ENCODE measurements at places on chromosomes 2 and 18.

- no peak for DNase-seq
Observed at GRCh38 chr2:17543848-17544247, 3.4 kb downstream of the VSNL1 start.

DNA sequence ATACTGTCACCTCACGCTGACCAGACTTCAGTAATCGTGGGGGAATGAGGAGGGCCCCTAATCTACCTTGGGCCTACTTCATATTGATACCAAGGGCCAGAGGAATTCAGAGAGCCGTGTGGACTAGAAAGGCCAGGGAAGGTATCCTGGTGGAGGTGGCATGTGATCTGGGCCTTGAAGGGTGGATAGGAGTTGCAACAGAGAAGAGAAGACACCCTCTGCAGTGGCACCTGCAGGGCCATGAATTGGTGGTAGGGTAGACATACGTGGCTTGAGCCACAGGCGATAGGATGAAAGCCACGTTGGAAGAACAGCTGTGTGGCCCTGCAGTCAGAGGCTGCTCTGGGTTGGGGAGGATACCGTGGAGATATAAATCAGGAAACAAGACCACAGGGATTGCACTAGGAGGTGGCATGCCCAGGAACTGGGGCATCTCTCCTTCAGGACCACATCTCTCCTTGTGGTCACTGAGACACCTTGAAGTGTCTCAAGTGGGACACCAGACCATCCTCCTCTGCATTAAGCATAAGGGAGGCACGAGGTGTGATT, 141.4 kb downstream of the CYP26B1 start:
- no peak for DNase-seq

DNA sequence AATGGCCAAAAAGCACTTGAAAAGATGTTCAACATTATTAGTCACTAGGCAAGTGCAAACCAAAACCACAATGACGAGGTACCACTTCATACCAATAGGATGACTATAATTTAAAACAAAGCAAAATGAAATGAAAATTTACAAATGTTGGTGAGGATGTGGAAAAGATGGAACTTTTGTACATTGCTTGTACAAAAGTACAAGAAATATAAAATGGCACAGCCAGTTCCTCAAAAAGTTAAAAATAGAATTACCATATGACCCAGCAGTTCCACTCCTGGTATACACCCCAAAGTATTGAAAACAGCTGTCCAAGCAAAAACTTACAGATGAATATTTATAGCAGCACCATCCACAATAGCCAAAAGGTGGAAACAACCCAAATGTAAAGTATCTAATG, 107.8 kb upstream of the XPO1 start:
- DNase-seq, result peak; percentile 55

- no peak for DNase-seq
Observed at GRCh38 chr18:34594266-34594665, 115.8 kb upstream of the DTNA start.

DNA sequence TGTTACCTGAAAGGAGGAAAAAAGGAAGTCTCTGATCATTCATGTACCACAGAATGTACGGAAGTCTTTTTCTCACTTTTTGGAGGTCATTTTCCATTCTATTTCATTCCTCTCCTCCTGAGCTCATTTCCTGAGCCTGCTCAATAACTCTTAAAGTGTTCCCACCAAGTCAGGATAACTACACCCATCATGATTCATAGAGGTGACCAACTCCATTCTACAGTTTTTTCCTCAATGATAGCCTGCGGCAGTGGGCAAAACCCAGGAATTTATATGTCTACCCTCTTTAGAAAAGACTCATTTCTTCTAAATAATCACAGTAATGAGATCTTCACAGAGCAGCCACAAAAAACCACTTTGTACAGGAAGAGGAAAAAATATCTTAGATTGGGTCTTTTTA, 372.5 kb downstream of the RBM43 start:
- peak; percentile 35 for DNase-seq

GRCh38 chr2:236351966-236352525, 87.8 kb upstream of the ASB18 start:
- no peak for DNase-seq

DNA sequence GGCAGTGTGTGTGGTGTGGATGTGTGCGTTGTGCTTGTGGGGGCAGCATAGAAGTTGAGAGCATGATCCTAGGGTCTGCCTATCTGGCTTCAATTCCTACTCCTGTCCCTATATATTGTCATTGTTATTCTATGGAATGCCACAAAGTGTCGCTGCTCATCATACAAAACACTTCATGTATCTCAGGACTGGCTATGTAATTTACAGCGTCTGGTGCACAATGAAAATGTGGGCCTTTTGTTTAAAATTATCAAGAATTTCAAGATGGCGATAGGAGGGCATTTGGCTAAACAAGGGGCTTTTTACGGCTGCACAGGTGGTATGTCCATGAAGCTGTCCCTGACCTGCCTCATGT, 3.4 kb downstream of the SERPINB2 start:
- no peak for DNase-seq

GRCh38 chr2:108316461-108317258, 28.0 kb downstream of the SULT1C2 start:
- DNase-seq, result no peak

GRCh38 chr2:158495175-158495574, 38.4 kb downstream of the PKP4 start:
- peak; percentile 36 for DNase-seq

DNA sequence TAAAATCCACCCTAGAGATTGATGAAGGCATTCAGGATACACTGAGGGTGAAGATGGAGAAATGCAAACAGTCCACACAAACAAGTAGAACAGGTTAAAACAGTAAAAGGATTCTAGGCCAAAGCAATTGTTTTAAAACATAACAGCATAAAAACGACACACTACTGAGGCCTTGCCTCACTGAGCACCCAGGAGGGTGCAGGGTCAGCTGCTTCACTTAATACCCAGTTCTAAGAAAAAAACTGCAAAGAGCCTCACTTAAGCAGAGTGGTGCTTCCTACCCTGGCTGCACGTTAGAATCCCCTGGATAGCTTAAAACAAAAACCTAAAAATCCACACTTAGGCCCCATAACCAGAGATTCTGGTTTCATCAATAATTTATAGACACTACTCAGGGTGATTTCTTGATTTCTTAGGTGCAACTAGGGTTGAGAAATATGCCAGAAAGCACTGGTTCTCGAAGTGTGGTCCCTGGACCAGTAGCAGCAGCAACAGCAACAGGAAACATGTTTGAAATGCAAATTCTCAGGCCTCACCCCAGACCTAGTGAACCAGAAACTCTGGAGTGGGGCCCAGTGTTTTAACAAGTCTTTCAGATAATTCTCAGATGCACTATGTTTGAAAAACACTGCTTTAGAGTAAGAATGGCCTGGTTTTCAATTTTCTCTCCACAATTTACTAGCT, 279.1 kb downstream of the ZEB2 start:
- DNase-seq, result no peak

GRCh38 chr2:112600634-112601033, 16.2 kb downstream of the CHCHD5 start:
- DNase-seq, result no peak

DNA sequence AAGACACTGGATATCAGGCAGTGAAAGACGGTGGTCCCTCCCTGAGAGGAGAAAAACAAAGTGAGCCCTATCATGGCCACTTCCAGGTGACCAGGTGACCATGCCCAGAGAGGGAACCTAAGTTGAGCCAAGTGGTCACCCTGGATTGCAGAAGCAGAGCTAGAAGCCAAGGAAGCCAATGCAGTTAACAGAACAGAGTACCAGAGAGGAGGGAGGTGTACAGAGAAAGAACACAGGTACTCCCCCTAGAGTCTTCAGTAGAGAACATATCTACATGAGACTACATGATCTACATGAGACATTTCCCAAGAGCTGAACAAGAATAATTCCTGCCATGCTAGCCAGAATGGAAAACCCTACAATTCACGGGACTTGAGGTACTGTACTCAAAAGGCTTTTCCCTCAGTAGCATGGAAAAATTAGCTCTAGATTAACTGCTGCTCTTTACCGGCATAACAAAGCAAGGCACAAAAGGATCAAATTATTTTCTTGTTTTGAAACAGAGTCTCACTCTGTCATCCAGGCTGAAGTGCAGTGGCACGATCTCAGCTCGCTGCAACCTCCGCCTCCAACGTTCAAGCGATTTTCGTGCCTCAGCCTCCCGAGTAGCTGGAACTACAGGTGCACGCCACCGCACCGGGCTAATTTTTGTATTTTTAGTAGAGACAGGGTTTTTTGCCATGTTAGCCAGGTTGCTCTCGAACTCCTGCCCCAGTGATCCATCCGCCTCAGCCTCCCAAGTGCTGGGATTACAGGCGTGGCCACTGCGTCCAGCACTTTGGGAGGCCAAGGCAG, 23.5 kb downstream of the ROCK2 start:
- DNase-seq, result no peak

DNA sequence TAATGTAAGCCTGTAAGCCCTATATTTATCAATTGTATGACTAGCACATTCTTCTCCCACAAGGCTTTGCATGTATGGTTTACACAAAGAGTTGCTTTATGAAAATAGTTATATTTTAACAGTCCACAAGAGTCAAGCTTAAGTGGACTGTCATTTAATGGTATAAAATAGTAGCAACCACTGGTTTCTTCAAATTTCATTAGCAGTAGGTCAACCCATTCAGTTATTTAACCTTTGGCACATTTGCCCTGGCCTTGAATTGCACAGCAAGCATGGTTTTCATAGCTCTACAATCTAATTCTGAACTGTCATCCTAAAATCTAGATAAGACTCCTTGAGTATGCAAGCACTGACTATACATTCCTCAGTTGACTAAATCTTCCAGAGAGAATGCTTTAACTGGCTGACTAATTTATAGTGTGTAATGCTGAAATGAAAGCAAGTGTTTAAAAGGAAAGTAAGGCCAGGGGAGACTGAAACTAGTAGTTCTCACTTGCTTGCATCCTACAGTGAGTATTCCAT, 1.8 kb downstream of the DPP4 start:
- no peak for DNase-seq

GRCh38 chr2:17719562-17720371, 33.8 kb downstream of the SMC6 start:
- no peak for DNase-seq

DNA sequence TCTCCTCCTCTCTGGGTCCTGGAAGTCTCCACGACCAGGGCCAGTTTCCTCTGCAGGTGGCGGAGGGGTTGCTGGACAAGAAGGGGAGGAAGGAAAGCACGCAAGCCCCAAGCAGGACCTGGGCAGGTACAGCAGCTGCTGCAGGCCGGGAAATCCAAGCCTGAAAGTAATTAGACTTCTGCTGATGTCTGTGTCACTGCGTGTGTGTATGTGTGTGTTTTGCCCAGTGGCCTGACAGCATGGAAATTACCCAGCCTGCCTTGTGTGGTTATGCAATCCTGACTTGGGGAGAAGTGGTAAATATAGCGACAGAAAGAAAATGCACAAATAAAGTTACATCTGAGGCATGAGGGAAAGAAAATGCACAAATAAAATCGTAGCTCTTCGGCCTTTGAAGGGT, 121.8 kb upstream of the ZBTB14 start:
- DNase-seq, result no peak

GRCh38 chr18:21629089-21629832, 17.1 kb downstream of the SNRPD1 start:
- DNase-seq, result no peak

DNA sequence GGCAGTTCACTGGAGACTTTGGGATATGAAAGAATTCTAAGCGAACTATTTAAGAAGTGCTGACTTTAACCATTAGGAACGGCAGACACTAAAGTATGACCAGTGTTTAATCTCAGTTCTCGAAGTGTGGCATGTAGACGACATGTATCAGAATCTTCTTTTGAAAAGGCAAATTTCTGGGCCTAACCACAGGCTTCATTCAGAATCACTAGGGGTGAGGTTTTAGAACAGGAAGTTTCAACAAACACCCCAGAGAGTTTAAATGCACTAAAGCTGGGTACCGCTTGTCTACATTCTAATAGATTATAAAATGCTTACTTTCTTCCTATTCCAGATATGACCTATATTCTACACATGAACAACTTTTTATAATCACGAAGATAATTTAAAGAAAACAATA, 180.3 kb downstream of the ANKRD44 start:
- DNase-seq, result no peak

DNA sequence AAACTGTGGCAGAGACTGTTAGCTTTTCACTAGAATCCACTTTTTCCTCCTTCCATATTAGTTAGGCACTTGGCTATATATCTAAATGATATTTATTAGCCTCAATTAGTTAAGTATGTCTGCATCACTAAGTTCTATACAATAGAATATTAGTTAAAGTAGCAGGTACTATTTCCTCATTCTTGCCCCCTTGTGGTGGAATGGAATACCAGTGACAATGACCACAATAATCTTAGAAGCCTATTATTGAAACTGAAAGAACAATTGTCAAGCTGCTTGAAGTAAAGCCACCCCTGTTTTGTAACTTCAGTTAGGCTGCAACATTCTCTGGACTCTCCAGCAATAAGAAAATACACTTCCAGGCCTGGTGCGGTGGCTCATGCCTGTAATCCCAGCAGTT, 476.3 kb upstream of the VWC2L start:
- DNase-seq, result no peak

DNA sequence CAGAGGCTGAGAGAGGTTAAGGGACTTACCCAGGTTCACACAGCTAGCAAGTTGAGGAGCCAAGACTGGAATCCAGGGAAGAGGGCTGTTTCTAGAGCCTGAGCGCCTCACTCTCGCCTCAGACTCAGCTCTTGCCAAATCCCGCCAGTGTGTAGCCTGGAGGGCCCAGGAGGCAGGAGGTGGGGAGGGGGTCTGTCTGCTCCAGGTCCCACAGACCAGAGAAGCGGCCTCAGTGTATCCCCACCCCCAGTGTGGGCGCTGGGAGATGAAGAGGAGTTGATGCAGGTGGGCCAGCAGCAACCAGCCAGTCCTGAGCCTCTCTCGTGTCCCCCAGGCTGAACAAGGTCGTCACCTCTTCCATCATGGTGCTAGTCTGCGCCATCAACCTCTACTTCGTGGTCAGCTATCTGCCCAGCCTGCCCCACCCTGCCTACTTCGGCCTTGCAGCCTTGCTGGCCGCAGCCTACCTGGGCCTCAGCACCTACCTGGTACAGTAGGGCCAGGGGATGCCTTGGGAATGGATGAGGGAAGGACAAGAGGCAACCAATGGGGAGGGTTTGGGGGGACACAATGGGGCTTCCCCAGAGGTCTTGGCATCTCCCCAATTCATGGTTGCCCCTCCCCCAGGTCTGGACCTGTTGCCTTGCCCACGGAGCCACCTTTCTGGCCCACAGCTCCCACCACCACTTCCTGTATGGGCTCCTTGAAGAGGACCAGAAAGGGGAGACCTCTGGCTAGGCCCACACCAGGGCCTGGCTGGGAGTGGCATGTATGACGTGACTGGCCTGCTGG, 5.2 kb upstream of the CTDSP1 start:
- DNase-seq, result no peak

DNA sequence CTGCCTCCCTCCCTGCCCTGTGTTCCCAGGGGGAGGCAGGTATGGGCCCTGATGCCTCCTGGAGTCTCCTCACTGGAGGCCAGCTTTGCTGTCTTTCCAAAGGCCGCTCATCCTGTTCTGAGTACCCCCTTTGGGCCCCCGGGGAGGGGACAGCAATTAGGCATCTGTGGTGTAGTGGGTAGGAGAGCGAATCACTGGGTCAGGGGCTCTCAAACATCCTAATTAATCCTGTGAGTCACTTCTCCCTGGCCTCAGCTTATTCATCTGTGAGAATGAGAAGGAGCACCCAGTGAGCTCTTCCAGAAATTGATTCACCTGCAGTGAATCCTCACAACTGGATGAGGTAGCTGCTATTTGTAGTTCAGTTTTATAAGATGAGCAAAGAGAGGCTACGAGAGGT, 16.4 kb downstream of the TET3 start:
- no peak for DNase-seq

- DNase-seq, result no peak
Observed at GRCh38 chr2:240818293-240819125, 1.5 kb downstream of the KIF1A start.
